ENCODE measurements at places on chromosomes 2 and 18.

DNA sequence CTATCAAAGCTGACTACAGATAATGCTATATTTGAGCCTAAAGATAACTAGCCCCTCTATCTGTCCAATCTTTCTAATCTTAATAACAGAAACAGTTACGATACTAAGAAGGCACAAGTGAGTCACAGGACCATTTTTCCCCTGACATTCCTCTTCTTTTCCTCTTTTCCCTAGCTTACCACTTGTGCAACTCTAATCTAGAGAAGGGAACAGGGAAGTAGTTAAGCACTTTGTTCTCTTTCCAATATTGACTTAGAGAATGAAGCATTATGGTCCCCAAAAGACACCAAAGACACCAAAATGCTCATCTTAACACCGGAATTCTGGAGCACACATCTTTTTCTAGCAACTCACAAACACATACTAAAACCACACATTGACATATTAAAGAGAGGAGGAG is 1.8 kb downstream of the PDE11A start:
- no peak for DNase-seq

GRCh38 chr2:32647180-32647651 is 19.4 kb downstream of the TTC27 start:
- peak; percentile 83 for DNase-seq

- DNase-seq: no peak
These were observed 18.5 kb upstream of the POLI start for GRCh38 chr18:54250846-54251261.

- no peak for DNase-seq
These were observed 99.2 kb downstream of the PTPRM start for GRCh38 chr18:7666195-7666776.

GRCh38 chr2:133884739-133885381 is 316.6 kb upstream of the NCKAP5 start:
- DNase-seq: peak; percentile 74

GRCh38 chr2:30325600-30326328 is 94.4 kb downstream of the LBH start:
- DNase-seq: no peak

DNA sequence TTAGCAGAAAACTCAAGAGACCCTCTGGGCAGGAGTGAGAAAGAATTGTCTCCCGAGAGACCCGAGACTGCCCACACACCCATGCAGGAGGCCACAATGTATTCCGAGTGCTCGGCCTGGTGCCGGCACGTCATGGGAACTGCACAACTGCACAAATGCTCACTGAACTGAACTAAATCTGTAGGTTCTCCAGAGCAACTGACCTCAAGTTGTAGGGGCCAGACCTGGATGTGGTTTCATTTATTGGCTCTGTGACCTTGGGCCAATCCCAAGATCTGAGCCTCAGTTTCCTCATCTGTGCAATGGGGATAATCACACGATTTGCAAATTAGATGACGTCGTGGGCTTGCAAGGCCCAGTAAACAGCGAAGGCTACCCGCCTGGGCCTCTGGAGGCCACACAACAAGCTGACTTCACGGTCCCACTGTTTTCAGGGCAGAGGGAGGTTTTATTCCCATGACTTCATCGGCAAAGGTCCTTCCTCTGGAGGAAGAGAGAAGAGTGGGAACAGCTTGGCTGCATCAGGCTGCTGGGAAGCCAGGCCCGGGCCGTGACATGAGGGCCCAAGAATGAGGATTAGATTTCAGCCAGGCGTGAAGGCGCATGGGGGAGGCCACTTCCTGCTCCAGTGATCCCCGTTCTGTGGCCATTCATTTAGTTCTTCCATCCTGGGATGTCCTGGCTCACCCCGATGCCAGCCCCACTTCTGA is 3.6 kb upstream of the ERFE start:
- DNase-seq: peak; percentile 89

DNA sequence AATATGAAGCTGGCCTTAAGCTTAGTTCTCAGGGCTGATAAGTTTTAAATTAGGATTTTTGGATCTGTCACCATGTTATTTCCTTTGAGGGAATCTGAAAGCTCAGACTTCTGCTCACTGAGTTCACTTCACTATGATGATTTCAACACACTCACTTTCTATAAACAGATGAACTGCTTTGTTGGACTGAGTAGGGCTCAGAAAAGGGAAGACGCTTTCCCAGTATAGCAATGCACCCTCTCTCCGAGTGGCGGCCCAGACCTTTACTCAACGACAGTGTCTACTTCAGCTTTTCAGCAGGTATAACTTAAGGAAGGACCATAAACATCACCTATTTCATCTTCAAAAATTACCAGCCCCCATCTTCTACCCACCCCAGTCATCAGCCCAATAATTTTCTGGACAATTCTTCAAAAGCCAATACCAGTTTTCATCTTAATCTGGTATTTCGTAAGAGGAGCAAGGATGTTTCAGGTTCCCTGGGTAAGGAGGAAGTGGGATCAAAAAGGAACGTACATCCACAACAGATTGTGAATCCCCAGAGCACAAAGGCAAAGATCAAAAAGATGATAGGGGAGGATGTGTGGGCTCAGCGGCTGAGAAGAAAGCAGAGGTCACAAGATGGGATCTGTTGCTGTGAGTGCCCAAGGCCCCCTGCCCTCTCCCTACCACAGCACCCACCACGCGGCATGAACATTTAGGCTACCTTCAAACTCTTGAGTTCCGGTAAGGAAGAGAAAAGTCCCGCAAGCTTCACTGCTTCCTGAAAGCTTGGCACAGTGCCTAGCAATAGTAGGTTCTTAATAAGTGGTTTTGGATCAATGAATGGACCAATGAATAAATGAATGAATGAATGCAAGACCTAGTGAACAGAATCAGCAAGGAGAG is 41.9 kb downstream of the LPIN2 start:
- no peak for DNase-seq

DNA sequence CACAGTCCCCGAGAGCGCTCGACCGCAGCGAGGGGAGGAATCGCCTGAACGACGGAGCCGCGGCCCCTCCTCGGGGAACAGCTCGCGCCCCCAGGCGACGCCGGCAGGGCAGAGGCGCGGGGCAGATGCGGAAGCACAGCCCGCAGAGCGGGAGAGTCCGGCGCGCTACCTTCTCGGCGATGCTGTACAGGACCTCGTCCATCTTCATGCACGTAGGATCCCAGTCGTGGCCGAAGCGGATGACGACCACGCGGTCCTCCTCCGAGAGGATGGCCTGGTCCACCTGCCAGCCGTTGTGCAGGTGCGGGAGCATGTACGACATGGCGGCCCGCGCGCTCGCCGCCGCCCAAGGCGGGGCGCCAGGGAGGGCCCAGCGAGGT is 302 bp downstream of the TXNL4A start:
- DNase-seq: peak; percentile 81

- DNase-seq: no peak
These were observed 15.8 kb downstream of the PASK start for GRCh38 chr2:241133436-241133820.

DNA sequence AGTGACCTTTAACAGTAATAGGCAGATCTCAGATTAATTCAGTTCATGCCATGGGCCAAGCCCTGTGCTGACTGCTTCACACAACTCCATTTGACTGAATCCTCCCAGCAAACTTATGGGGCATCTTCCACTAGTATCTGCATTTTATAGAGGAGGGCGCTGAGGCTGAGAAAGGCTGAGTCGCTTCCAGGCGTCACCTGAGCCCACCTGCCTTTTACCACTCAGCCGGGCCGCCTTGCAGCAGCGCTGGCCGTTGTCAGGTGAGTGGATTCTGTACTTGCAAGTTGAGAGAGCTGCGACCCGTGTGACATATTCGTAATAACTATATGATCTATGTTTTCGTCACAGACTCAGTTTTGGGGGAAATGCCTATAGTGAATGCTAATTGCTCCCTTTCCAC is 59.3 kb upstream of the B3GNT7 start:
- DNase-seq: no peak

- no peak for DNase-seq
These were observed 24.4 kb downstream of the ADRA2B start for GRCh38 chr2:96091711-96092572.
